Fibroblast of villous mesenchyme (primary cell): ENCODE measurements at places on chromosomes 12 and 14. TPM values are rescaled to one million over a fixed set of nuclear protein-coding genes. Genes with fewer than 3 reads are reported as not detected.

SCN8A gene
- total RNA-seq: 23.5 and 33.7 TPM in 2 replicates

RIMBP2 gene
- not detected in 2 replicates for total RNA-seq

INHBC gene
- under 0.01 TPM in 1 of 2 replicates, not detected in the other for total RNA-seq

ACSM4 gene
- not detected in 2 replicates for total RNA-seq

TMEM63C gene
- total RNA-seq: under 0.01 TPM in 1 of 2 replicates, not detected in the other

EXOC5 gene
- total RNA-seq: 65.4 and 107 TPM in 2 replicates

MGAT4C gene
- total RNA-seq: not detected in 2 replicates

SNRPF gene
- total RNA-seq: 7.7 and 13.4 TPM in 2 replicates

MMP17 gene
- 8.6 and 13.9 TPM in 2 replicates for total RNA-seq

ADGRD1 gene
- total RNA-seq: under 0.01 TPM in 2 replicates

AICDA gene
- total RNA-seq: not detected in 2 replicates

TC2N gene
- total RNA-seq: 0.97 and 1.3 TPM in 2 replicates

RILPL1 gene
- 10.6 and 13.4 TPM in 2 replicates for total RNA-seq

PRH1 gene
- total RNA-seq: 30.2 and 32.9 TPM in 2 replicates

PCK2 gene
- total RNA-seq: 13.0 and 33.2 TPM in 2 replicates
